ENCODE measurements at places on chromosomes 3 and 15.

- no peak for DNase-seq
These were observed 120.5 kb upstream of the PROK2 start for GRCh38 chr3:71905426-71905825.

DNA sequence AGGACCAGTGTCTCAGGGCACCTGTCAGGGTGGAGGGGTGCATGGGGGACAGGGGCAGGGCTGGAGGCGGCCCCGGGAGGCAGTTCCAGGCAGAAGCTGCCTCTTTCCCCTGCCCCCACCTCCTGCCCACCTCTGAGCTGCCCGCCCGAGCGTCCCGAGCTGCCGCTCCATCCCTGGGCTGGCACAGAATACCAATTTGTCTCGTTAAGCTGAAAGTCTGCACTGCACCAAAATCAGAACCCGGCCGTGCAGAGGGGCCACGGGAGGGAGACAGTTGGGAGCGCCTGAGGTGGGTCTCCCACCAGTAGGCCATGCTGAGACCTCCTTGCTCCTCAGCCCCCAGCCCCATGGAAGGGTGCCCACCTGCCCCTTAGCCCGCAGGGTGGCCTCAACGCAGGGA lies 1.3 kb upstream of the ATP2B2 start:
- DNase-seq, result no peak

DNA sequence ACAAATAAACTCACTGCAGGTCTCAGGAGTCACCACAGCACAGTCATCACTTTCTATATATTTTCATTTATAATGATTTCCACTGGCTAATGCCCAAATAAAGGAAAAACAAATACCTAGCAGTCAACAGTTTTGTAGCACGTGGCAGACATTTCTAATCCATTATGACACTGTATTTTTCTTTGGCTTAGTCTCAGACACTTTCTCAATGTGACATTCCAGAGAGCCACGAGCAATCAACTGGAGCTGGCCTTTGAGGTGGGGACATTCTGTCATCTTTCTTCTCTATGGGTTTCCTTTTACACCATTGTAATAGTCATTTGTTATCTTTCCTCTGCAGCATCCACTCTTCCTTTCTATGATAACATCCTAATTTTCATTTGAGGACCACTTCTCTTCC lies 119.7 kb downstream of the WNT5A start:
- no peak for DNase-seq

- DNase-seq, result no peak
These were observed 29.8 kb downstream of the OXNAD1 start for GRCh38 chr3:16294844-16295243.

- no peak for DNase-seq
These were observed 36.2 kb downstream of the ZXDC start for GRCh38 chr3:126439346-126439967.

- DNase-seq, result no peak
These were observed 327.1 kb upstream of the GOLIM4 start for GRCh38 chr3:168422843-168423242.

GRCh38 chr3:99765042-99765942 lies 52.4 kb upstream of the CMSS1 start:
- DNase-seq, result no peak

DNA sequence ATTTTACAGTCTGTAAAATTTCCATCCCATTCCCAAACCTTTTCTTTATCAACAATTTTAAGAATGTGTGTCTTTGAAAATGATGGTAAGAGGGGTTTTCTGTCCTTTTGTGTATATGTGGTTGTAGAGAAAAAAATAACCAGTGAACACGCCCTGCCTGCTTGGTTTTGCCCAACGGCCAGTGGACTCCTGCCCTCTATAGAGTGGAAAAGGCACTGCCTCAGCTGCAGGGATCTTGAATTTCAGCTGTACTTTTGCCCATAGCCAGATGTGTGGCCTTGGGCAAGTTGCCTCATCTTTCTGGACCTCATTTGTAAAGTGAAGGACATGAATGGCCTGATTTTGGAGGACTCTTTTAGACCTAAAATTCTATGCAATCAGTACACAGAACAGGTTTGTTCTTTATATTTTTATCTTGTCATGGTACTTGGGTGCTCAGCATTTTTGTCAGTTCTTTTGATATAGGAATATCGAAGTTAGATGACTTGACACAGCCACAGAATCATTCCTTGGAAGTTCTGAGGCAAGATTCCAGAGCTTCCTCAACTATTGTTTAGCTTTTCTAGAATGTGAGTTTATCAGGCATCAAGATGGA lies 81.0 kb downstream of the CLDN11 start:
- DNase-seq, result no peak

- no peak for DNase-seq
These were observed 59.0 kb downstream of the MAGI1 start for GRCh38 chr3:65979731-65980130.

- DNase-seq, result no peak
These were observed 194.7 kb downstream of the SQOR start for GRCh38 chr15:45829336-45830153.

GRCh38 chr15:82539691-82540054 lies 584 bp downstream of the RPS17 start:
- no peak for DNase-seq

DNA sequence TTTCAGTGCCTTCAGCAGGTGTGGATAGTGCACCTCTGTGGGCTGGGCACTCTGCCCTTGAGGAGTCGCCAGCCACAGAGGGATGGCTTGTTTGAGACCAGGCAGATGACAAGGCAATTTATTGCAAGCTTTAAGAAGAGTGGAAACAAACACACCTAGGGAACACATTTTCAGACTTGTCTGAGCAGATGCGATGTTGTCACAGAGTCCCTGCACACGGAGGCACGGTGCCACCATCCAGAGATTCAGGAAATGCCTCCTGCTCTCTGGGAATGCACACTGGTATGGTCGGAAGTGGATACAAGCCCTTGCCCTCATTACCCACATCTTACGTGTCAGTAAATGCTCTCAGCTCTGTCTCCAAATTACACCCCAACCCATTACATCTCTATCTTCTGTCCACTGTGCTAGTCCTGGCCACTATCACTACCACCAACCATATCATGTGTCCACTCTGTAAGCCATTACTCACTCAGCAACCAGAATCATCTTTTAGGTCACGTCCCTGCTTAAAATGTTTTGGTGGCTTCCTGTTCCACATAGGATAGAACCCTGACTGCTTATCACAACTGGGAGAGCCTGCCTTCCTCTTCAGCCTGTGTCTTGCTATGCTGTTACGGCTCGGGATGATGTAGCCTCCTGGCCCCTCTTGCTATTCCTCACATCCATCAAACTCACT lies 196.9 kb downstream of the SLCO3A1 start:
- DNase-seq, result no peak

GRCh38 chr15:71743861-71744382 lies 66.4 kb upstream of the NR2E3 start:
- DNase-seq, result peak; percentile 25

- DNase-seq, result peak; percentile 0
These were observed 170.5 kb upstream of the TGFBR2 start for GRCh38 chr3:30435861-30436331.

DNA sequence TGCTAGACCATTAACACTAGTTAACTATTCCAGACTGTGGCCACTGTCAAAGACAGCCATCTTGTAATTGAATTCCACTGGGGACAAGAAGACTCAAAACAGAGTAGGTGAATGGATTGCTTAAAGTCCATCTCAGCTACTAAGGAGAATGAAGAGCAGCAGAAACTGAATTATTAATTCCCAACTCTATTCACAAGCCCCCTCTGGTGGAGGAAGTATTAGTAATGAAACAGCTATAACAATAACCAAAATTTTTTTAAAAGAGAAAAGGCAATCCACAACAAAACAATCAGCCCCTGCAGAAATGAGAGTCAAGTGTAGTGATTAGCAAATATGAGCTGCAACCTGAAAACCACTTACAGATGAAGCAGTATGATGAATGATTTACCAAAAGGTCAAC lies 302.8 kb downstream of the FHIT start:
- no peak for DNase-seq

DNA sequence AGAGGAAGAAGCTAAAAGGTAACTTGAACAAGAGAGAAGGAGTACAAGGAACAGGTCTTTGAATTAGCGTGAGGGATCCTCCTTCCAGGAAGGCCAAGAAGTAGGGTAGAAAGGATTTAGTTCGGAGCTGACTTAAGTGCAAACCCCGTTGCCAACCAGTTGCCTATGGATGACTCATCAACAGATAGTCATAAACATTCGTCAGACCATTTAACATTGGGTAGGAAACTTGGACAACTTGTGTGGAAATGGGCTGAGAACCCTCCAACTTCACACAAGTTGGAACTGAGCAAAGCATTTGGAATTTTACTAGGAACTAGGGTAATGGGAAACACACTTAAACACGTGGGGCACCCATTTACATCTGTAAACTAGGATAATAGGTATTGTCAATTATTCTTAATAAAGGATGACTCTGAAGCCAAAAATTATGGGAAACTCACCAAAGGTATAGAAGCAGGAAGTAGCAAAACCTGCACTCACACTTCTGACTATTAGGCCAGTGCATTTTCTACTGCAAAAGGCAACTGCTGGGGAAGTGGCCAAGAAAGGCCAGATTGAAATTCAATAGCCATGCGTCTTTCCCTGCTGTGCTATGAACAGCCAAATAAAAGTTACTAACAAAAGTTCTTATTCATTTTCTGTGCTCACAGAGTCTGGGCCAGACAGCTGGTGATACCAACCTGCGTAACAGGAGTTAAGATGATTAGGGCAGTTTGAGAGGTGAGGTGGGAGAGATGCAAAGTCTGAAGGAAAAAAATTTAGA lies 174.5 kb upstream of the TMC3 start:
- no peak for DNase-seq

DNA sequence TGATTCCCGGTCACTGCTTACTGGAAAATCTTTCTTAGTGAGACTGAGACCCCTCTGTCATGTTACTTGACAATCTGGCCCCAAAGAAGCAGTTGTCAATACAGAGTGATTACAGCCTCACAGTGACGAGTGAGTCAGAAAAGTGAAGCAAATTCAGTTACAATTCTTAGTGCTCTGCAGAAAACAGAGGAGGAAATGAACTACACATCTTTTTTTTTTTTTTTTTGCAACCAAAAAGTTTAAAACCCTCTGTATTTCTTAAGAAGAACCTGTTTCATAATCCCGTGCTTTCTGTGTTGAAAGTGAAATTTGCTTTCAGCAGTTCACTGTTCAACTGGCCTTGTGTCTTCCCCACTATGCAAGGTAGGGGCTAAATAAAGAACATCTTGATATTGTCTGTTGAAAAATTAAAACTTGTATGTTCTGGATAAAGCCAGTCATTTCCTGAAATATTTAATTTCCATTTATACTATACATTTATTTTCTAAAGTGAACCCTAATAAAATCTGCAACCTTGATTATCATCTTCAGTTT lies 1.9 kb downstream of the AQP9 start:
- DNase-seq, result no peak

GRCh38 chr3:62859203-62859791 lies 15.9 kb downstream of the CADPS start:
- no peak for DNase-seq

- no peak for DNase-seq
These were observed 116.2 kb downstream of the MFSD1 start for GRCh38 chr3:158918008-158918407.

DNA sequence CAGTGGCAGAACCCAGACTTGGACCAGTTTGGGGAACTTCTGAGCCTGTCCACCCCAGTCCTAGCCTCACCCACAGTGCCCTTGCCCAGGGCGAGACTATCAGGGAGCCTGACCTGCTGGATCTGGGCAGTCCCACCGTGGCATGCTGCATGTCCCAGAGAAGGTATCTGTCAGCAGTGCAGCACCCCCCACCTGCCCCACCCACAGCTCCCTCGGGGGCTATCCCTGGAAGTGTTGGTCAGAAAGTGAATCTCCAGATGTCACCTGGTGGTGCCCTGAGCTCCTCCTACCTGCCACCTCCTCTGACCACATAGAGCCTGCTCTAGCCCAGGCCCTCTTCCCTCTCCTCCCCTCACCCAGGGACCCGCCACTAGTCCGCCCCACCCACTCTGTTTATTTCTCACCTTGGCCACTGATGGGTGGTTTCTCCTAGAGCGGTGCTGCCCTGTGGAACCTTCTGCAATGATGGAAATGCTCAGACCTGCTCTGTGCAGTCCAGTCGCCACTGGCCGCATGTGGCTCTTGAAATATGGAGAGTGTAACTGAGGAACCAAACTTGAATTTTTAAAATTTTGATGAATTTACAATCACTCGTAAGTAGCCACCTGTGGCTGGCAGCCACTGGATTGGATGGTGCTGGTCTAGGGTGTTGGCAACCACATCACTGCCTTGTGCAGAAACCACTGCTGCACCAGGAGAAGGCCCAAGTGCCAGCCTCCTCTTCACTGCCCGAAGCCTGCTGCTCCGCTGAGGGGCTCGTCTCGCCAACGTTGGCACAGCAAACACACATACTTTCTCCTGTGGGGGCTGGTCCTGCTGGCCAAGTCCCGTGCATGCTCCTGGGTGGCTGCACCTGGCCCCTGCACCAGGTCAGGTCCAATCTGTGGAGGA lies 13.1 kb downstream of the HDAC11 start:
- DNase-seq, result no peak

DNA sequence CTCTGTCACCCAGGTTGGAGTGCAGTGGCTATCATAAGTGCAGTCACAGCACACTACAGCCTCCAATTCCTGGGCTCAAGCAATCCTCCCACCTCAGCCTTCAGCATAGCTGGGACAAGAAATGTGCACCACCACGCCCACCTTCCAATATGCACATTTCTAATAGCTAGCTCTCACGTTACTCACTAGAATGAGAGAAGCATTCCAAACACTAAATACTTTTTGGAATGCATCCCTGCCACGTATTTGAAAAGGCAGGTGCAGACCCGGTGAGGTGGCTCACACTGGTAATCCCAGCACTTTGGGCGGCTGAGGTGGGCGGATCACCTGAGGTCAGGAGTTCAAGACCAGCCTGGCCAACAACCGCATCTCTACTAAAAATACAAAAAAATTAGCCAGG lies 7.6 kb upstream of the TCF12 start:
- no peak for DNase-seq

DNA sequence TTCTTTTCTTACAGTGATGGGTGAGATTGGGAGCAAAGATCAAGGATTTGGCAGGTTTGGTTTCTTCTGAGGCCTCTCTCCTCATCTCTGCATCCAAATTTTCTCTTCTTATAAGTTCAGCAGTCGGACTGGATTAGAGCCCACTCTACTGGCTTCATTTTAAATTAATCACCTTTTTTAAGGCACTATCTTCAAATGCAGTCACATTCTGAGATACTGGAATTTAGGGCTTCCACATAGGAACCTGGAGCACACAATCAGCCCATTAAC lies 56.5 kb upstream of the PLSCR4 start:
- DNase-seq, result no peak

DNA sequence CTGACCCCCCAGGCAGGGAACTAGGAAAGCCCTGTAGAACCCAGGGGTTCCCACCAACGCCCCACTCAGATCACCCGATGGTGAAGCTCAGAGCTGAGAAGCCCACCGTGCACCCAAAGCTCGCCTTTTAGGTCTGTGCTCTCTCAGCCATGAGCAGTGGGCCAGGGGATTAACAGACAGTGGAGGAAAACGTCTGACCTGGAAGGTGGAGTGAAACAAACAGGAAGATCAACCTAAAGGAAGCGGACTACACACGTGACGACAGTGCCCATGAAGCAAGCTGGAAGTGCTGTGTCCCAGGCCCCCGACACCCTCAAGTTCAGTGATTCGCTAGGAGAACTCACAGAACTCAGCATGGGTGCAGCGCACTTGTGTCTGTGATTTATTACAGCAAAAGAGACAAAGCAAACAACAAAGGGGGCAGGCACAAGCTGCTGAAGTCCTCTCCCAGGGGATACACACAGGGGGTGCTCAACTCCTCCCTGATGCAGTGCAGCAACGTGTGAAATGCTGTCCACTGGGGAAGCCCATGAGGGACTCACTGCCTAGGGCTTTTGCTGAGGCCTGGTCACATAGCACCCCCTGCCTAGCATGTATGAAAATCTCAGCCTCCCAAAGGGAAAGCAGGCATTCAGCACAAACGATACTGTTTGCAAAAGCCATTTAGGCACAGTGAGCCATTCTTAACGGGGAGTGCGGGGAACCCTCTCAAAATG lies 43.5 kb downstream of the CFAP92 start:
- DNase-seq, result peak; percentile 2

Data from stimulated activated naive CD4-positive, alpha-beta T cell treated with Interleukin-2 at 50 U/mL for 16 hours (primary cell).